ENCODE measurements at places on chromosomes 1 and 21.
A peak's percentile ranks its signal among the peaks of the same experiment; 100 is the strongest.

DNA sequence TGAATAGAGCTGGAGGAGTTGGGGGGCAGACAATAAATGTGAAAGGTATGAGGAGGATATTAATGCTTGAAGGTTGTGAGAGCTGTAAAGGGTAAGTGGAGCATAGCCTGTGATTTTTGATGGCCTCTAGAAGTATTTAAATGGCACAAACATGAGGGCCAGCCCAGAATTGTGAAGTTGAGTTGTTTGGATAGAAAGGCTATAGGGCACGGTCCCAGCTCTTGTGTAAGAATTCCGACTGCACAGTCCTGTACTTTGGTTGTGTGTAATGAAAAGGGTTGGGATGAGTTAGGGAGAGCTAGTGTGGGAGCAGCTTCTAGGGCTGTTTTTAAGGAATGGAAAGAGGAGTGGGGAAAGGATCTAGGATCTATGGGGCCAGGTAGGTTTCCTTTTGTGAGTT is 665.5 kb downstream of the USP25 start:
- DNase-seq: no peak

- DNase-seq: no peak
These were observed 29.6 kb downstream of the CLCA1 start for GRCh38 chr1:86498281-86498680.

GRCh38 chr1:170149241-170149640 is 3.5 kb downstream of the NTMT2 start:
- DNase-seq: peak; percentile 43

GRCh38 chr1:200040481-200041138 is 13.1 kb downstream of the NR5A2 start:
- no peak for DNase-seq

DNA sequence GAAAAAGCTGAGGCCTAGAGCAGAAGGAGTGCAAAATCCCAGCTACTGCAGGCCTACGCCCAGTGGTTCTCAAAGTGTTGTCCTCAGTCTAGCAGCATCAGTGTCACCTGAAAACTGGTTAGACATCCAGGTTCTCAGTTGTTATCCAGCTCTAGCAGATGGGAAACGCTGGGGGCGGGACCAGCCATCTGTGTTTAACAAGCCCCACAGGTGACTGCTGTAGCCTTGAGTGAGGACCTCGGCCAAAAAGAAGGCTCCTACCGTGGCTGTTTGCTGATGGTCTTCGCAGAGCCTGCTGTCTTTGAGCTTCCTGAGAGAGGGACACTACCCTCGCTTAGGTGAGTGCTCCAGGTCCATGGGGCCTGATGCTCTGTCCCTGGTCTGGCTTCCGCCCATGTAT is 69.7 kb downstream of the LRRN2 start:
- DNase-seq: no peak

All from retinal pigment epithelial cell (primary cell).